NCI-H1436 (cell line): ENCODE measurements at places on chromosomes 6 and 20.

GRCh38 chr6:26344658-26345057 lies 20.3 kb upstream of the BTN3A2 start:
- DNase-seq, result no peak

- DNase-seq, result no peak
Observed at GRCh38 chr20:4134355-4134834, 119.0 kb upstream of the RNF24 start.

GRCh38 chr20:22412977-22413868 lies 171.1 kb downstream of the FOXA2 start:
- DNase-seq, result no peak

- DNase-seq, result no peak
Observed at GRCh38 chr6:130841128-130841728, 14.0 kb downstream of the SMLR1 start.

DNA sequence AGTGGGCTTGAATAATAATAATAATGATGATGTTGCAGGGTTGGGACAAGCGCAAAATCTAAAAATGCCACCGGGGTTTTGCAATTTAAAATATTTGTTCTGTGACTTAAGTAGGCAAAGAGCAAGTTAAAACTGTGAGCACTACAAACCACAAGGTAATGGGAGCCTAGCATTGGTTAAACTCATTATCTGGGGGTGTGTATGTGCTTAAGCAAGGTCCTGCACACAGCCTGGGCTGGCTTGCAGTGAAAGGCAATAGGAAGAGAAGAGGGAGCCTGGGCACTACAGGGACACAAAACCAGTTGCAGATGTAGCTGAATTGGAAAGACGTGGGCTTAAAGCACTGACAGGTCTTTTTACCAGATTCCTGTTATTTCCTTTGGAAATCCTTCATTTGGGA lies 11.7 kb downstream of the SIM1 start:
- no peak for DNase-seq
